Left kidney (tissue), 8 donors: ENCODE measurements at places on chromosomes 12 and 14. TPM values are rescaled to one million over a fixed set of nuclear protein-coding genes. Genes with fewer than 3 reads are reported as not detected.

The PTPRQ gene
- polyA plus RNA-seq = 53.1 TPM

The ZNF705A gene
- polyA plus RNA-seq = not detected

The B4GALNT1 gene
- 0.80 TPM for polyA plus RNA-seq

The CCDC197 gene
- not detected for polyA plus RNA-seq

The DLGAP5 gene
- 49.9 TPM for polyA plus RNA-seq

DNA sequence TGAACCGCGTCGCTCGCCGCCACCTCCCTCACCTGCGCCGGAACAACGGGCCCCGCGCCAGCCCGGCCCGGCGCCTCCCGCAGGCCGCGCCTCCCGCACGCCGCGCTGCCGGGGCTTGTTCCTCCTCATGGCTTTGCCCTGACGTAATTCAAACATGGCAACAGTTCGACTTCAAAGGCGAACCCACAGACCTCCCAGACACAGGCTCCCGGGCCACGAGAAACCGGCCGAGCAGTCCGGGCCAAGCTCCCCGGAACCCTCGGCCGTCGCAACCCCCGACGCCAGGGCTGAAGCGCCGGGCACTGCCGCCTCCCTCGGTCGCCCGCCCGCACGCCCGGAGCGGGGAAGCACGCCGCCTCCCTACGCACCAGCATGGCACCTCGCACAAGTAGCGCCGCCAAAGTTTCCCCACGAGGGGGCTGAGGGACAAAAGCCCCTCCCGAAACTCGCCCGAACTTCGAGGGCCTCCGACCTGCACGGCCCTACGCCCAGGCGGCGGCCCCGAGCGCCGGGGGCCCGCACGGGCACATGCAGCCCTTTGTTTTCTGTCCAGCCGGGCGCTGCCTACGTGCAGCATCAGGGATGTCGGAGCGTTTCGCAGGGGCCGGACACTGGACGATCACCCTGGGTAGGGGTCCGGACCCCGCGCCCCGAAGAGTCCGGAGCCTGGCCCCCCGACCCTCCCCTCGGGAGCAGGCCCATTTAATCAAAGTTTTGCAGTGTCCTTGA, 1.7 kb downstream of the SINHCAF start:
- DNase-seq = peak; percentile 69

GRCh38 chr14:23570806-23571483, 3.4 kb upstream of the AP1G2 start:
- no peak for DNase-seq

DNA sequence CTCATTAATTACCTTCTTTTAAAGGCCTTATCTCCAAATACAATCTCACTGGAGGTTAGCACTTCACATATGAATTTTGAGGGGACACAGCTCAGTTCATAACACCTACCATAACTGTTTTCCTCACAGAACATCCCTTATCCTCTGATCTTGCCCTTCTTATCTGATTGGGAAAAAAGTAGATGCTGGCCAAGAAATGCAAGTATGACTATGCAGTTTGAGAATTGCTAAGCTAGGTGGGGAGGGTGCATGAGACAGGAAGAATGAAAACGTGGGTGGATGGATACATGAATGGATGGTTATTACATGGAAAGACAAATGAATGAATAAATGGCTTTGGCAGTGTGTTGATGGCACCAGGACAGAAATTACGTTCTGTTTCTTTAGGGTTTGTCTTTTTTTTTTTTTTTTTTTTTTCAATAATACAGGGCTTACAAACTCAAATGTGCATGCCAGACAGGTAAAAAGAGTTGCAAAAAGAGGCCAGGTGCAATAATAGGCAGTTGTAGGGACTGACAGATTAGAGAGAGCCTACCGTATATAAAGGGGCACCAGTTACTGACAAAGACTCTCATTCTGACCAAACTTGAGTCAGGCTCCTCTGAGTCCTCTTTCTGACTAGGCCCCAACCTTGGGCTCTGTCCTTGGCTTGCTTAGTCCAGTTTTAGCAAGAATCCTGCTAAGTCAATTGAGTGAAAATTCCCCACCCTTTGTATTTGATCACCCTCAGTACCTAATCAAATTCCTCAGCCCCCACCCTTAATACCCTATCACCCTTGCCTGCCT, 304.9 kb downstream of the ZFP36L1 start:
- DNase-seq = no peak

- no peak for DNase-seq
Measured at GRCh38 chr14:25006961-25007795, 42.8 kb downstream of the STXBP6 start.

DNA sequence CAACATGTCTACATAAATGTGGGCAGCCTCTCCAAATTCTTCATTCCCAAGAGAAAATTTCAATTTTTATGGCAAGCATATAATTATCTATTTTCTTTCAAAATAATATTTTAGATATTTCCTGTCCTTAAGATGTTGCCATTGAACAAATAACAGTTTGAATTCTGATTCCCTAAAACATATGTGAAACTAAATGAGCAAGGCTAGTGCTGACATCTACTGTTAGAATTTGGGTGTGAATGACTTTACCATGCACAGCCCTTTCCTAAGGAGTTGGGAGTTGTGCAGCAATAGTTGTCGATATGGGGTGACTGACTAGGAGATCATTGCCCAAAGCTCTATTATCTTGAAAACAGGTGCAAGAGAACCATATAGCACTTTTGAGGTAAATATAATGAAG, 108.2 kb upstream of the SLC38A4 start:
- peak; percentile 32 for DNase-seq

GRCh38 chr12:5168148-5168547, 124.5 kb downstream of the KCNA5 start:
- no peak for DNase-seq

GRCh38 chr12:110498984-110499706, 2.8 kb downstream of the VPS29 start:
- DNase-seq = no peak

DNA sequence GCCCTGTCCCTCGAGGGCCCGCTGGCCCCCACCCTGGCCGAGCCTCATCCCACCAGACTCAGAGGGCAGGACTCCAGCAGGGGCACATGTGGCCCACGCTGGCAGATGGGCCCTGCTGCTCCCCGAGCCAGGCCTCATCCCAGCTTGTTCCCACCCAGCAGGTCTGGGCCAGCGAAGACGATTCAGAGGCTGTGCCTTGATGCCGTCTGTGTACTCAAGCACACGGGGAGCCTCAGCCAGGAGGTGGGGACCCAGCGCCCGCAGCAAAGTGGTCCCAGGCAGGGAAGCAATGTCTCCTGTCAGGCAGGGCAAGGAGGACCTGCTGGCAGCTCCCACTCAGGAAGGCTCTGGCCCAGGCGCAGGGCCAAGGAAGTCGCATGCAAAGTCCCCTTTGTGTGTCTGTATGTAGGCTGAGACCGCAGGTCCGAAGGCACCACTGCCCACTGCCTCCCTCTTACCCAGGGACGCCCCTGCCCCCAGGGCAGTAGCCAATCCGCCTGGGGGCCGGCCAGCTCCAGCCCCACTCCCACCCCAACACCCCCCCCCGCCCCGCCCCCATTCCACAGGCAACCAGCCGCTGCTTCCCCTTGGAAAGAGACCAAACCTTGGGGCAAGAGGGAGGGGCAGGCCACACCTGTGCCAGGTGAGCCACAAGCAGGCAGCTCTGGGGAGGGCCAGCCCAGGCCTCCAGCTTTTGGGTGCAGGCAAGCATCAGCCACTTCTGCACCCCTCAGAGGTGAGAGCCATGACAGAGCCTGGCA, 9.4 kb downstream of the DEGS2 start:
- no peak for DNase-seq

GRCh38 chr14:50343434-50343833, 31.3 kb downstream of the DMAC2L start:
- DNase-seq = no peak

DNA sequence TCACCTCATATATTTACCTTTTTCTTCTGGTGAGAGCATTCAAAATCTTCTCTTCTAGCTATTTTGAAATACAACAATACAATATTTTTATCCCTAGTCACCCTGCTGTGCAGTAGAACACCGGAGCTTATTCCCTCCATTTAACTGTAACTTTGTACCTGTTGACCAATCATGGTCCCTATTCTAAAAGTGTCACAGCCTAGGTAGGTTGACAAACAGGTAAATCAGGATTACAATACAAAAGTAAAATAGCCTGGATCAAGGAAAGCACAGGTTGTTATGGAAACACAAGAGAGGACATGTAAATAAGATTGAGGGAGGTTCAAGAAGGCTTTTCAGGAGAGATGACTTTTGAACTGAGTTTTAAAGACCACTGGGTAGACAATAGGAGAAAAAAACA, 670.9 kb downstream of the DIO2 start:
- DNase-seq = no peak

DNA sequence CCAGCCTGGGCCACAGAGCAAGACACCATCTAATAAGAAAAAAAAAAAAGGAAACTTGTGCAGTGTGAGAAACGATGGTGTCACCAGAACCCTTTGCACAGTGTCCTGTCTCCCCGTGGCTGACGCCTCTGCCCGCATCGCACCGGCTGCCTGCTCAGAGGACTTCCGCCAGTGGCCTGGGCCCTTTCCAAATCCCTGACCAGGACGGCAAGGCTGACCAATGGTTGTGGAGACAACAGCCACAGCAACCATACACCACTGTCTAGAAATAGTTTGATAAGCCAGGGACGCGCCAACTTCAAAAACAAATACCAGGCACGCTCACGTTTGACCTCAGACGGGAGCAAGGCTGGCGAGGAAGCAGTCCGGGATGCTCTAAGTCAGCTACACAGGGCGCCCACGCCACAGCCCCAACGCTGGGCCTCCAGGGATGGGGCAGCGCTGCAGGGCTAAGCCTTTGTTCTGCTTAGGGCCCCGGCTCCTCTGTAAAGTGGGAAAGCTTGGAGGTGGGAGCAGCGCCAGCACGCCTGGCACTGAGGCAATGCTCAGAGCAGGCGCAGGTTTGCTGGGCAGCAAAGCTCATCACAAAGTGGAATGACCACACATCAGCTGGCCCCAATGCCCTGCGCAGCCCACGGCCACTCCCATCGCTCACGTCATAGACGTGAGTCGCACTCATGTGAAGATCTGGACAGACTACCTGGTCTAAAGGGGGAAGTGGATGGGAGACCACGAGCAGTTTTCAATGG, 12.5 kb downstream of the PGAM5 start:
- no peak for DNase-seq

DNA sequence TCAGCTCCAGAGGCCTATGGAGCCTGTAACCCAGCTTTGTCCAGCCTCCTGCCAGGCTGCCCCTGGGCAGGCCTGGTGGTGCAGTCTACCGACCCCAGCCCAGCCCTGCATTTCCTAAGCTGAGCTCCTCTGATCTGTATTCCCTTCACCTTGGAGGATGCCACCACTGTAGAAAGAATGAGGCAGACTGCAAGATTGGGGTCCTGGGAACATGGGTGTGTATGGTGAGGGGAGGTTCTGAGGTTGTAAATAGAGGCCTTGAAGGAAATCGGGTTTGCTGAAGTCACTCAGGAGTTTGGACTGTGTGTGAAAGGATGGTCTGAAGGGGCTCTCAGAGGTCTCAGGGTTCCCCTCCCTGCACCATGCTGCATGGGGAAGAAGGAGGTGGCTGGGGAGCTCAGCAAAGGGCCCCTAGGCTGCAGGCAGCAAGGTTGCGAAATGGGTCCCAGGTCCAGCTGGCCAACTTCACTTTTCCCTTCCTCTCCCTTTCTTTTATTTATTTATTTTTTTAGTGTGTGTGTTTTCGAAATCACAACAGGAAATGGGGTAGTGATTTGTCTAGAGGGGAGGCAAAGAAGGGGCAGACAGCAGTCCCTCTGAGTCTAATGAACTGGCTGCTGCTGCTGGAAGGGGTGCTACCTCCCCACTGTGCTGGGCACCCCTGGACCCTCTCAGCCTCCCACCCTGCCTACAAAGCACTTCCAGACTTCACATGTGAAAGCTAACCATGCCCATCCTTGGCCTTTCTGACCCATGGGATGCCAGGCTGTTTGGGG, 1.2 kb upstream of the LRP1-AS start:
- DNase-seq = no peak

DNA sequence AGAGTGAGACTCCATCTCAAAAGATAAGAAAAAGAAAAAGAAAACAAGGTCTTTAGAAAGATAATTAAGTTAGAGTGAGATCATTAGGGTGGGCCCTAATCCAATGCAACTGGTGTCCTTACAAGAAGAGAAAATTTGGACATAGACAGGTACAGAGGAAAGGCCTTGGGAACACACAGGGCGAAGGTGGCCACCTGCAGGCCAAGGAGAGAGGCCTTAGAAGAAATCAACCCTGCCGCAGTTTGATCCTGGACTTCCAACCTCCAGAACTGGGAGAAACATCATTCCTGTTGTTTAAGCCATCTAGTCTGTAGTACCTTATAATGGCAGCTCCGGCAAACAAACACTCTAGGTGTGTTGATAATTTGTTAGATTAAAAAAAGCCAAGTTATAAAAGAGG, 491.9 kb downstream of the MED13L start:
- DNase-seq = no peak

- no peak for DNase-seq
Measured at GRCh38 chr14:99718031-99718810, 34.1 kb downstream of the CYP46A1 start.

DNA sequence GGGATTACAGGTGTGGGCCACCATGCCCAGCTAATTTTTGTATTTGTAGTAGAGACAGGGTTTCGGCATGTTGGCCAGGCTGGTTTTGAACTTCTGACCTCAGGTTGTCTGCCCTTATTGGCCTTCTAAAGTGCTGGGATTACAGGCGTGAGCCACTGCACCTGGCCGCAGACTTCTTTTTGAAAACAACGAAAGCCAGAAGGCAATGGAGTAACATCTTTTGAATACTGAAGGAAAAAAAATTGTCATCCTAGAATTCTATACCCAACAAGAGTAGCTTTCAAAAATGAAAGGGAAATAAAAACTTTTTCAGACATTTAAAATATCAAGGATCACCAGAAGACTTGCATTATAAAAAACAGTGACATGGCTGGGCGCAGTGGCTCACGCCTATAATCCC, 38.7 kb upstream of the CTDSP2 start:
- DNase-seq = no peak

DNA sequence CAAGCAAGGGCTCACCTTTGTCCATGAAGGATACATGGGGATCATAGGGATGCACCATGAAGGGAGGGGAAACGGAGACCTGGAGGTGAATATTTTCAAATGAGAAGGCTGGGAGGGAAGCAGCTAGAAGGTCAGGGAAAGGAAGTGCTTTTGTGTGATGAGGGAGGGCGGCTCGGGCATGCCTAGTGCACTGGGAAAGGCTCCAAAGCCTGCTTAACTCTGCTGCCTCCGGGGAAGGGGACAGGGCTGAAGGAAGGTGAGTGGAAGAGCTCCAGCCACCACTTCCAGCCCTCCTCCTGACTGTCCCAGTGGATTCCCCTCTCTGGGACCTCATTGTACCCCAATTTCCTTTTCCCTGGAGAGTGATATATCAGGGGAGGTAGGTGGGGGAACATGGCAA, 149.4 kb upstream of the PRMT8 start:
- no peak for DNase-seq

- no peak for DNase-seq
Measured at GRCh38 chr12:83389237-83389996, 702.7 kb downstream of the TMTC2 start.

GRCh38 chr14:103839579-103839978, 7.8 kb downstream of the PPP1R13B start:
- DNase-seq = no peak

DNA sequence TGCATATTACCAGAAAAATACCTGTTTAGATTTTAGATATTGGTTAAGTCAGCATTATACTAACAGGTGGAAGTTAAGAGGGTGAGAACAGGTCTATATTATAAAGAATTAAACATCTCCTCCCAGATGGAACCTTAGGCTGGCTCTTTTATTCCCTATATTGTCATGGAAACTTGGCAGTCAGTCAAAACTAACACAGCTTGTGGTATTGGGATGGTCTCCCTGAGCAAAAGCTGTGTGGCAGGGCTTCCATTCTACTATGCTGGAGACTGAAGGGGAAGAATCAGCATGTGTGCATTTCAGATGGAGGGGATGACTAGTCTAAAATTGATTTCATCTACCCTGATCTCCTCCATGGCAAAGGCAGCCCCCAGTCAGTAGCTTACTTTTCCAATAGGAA, 66.7 kb downstream of the SMOC1 start:
- DNase-seq = no peak

- DNase-seq = no peak
Measured at GRCh38 chr12:68538726-68539614, 71.7 kb upstream of the RAP1B start.
